ENCODE measurements at places on chromosomes 5 and 9.
A peak's percentile ranks its signal among the peaks of the same experiment; 100 is the strongest.

DNA sequence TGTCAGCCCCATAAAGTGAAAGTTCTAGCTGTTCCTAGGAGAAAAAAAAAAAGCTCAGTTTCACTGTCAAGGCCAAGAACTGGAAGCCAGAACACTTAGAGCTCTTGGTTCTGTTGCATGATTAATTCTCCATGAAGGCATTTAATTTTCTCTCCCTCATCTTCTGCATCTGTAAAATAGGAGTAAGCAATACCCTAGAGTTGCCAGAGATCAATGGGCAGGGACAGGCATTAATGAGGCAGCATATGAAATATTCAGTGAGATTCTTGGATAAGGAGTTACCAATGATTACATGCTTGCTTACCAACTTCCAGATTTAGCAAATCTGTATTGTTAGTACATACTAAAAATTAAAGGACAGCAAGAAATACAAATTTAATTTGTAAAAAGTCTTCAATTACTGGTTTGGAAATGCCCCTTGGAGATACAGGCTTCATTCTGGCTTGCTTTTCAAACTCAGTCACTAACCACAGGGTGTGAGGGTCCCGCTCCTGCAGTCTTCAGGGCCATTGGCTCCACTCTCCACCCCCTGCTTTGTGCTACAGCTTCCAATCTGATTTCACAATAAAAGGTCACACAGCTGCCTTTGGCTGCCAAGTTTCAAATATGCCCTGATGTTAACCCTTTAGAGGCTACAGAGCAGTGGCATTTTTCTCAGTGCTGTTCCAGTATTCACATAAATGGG is 624.6 kb downstream of the BNC2 start:
- no peak for DNase-seq

DNA sequence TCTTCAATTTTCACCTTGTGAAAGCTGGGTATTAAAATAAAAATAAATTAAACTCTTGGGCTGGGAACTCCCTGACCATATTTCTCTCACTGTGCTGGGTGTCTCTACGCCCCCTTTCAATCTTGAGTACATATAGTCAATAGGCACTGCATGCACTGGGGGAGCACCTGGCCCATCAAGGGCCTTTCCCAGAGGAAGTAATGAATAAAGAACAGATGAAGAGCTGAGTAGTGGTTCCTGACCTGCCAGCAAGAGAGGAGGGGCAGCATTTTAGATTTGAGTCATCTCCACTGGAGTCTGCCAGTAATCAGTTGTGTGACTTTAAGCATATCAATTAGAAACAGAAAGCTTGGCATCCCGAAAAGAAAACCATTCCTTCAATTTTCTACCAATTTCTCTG is 6.2 kb downstream of the MAPKAP1 start:
- no peak for DNase-seq

GRCh38 chr9:77427256-77427927 is 220.7 kb downstream of the GNA14 start:
- DNase-seq: no peak

DNA sequence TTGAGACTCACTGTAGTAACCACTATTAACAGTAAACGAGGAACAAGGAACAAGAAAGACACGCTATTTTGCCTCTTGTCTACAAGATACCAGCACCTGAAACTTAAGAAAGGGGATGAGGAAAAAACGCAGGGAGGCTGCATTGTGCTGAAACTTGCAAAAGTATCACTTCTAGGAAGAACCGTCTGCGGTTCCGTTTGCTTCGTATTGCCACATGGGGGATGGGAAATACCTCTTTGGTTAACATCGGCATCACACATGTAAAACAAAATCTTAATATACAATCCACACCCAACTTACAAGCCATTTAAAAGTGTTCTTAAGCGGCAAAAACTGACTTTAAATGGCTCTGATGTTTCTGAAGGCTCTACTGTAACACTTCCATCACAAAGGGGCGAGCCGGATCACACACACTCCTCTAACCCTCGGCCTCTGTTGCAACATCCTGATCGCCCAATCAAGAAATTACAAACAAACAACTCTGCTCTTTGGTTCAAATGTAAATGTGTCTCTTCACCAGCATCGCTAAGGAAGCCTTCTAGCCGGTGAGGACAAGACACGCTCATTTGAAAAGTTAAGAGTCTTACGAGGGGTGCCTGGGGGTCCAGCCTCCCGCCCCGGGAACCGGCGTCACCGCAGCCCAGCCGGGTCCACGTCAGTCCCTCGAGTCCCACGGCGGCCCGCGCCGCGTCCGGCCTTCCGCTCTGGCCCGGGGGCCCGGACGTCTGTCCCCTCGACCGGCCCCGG is 621 bp downstream of the SEC16A start:
- DNase-seq: no peak

DNA sequence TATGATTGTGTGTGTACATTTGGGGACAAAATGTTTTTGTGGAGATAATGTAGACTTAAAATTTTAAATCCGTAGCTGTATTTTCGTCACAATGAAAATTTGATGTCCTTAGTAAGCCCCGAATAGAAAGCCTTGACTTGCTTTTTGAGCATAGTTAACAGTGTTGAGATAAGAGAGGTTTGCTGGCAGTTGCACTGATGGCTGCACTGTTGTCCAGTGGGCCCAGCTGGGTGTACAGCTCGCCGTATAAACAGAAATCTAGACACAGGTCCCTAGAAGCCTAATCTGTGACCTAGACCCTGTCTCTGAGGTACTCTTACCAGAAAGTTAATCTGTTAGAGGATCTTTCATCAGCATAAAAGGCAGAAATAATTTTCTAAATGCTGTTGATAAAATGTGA is 271.3 kb upstream of the DMRT1 start:
- no peak for DNase-seq

DNA sequence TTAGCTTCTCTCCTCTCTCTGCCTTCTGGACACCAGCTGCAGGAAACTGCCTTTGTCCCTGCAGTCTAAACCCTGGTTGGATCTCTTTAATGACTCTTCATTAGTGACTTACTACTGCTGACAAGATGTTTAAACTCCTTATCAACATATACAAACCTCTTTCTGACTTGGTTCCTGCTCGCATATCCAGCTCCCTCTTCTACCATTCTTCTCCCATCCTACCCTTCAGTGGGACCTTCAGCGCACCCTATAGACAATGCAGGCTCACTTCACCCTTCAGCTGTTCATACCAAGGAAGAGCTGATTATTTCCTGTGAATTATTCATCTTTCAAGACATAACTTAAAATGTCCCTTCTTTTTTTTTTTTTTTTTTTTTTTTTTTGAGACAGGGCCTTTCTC is 436.5 kb downstream of the KIAA0825 start:
- no peak for DNase-seq

- DNase-seq: no peak
These were observed 382.6 kb downstream of the KDM4C start for GRCh38 chr9:7140401-7140800.

DNA sequence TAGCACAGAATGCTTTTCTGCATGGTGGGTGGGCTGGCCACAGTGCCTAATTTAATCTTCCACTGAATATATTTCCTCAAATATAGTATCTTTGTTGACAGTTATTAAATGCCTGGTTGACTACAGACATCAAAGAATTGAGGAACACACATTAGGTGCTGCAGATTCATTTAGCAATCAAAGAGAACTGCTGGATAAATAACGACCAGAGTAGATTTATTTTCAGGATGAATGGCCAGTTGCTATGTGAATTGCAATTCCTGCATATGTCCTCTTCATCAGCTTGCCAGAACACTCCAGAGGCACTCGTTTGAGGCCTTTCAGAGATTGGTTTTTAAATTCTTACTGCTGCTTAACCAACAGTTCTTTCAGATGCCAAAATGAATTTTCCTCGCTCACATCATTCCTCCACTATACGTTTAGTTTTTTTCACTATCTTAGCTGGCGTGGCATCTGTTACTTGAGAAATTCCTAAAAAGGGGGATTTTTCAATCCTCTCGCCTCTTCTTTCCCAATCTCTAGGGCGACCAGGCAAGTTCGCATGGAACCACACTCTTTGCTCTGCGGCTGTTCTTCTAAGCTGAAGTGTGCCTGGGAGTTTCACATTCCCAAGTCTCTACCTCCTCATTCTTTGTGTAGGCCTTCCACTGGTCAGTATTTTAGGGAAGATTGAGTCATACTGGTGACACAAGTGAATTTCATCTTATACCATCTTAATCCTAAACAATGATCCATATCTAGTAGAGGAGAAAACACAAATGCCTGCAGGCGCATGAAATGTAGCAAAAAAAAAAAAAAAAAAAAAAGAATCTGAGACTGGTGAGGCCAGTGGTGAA is 237.1 kb upstream of the NMUR2 start:
- DNase-seq: no peak

GRCh38 chr9:106321394-106322180 is 541.4 kb upstream of the ZNF462 start:
- DNase-seq: no peak

DNA sequence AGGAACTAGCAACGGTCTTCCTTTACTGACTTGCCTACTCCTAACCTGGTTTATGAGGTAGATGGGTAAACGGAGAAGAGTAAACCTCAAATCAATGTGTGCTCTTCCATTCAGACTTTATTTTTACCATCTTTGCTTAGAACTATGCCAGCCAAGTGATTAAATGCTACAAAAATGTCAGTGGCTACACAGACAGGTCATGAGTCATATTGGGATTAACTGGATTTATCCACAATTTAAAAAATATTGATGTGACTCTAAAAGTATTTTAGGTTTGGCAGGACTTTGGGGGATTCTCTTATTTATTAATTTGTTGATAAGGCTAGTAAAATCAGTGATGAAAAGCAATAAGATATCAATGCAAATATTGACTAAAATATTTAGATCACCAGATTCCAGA is 275.0 kb downstream of the PLK2 start:
- no peak for DNase-seq

DNA sequence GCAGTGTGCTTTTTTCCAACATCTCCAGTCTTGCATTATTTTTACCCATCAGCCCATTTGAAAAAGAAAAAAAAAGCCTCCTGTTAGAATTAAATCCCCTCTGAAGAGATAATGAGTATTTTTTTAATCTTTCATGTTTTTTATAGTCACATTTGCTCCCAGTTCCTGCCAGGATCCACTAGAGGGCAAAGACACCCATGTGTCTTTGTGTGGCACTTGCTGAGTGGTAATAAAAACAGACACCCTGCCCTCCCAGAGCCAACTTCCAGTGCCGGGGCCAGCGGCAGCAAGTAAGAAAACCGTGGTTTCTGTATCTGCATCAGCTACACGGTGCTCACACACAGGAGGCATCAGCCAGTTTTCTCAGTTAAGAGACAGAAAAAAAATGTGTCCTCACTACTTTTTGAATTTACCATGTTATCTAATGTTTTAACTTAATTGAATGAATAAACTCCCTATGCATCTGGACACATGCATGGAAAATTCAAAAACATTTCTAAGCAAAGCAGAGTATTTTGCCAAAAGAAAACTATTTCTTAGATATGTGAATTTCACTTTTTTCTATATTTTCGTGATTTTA is 70.2 kb upstream of the PLEKHG4B start:
- DNase-seq: no peak

DNA sequence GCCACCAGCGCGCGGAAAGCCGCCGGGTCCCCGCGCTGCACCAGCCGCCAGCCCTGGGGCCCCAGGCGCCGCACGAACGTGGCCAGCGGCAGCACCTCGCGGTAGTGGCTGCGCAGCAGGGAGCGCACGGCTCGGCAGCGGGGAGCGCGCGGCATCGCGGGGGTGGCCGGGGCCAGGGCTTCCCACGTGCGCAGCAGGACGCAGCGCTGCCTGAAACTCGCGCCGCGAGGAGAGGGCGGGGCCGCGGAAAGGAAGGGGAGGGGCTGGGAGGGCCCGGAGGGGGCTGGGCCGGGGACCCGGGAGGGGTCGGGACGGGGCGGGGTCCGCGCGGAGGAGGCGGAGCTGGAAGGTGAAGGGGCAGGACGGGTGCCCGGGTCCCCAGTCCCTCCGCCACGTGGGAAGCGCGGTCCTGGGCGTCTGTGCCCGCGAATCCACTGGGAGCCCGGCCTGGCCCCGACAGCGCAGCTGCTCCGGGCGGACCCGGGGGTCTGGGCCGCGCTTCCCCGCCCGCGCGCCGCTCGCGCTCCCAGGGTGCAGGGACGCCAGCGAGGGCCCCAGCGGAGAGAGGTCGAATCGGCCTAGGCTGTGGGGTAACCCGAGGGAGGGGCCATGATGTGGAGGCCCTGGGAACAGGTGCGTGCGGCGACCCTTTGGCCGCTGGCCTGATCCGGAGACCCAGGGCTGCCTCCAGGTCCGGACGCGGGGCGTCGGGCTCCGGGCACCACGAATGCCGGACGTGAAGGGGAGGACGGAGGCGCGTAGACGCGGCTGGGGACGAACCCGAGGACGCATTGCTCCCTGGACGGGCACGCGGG is at the start of gene TERT:
Gene TERT, minus strand, starts transcription at position 234 of the 815 bp plus-strand sequence. Its CDS starts 79 bp downstream, at position 155.
- peak; percentile 68 for DNase-seq

DNA sequence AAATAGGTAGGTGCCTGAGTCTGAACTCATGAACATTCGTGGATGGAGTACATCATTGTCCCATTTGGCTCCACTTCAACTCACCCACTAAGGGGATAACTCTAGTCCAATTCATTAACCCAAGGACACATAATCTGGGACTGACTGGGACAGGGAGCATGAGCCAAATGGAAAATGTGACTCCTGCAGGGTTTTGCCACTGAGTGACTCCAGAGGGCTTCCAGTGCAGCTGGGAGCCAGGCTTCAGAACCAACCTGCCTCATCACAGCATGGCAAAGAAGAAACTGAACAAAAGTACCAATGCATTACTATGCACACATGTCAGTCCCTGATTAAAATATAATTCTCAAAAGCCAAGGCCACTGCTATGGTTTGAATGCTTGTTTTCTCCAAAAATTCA is 159.7 kb upstream of the SNX2 start:
- DNase-seq: no peak

DNA sequence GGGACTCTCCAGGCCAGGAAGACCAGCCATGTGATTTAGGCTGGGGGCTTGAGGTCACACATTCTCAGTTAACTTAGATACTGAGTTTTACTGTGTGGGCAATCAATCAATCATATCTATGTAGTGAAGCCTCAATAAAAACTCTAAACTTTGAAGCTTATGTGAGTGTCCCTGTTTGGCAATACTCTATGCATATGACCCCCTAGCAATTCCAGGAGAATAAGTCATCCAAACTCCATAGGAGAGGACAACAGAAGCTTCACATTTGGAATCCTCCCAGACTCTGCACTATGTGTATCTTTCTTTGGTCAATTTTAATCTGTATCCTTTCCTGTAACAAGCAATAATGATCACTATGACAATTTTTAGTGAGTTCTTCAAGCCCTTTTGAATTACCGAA is 216.8 kb upstream of the RGMB start:
- no peak for DNase-seq

DNA sequence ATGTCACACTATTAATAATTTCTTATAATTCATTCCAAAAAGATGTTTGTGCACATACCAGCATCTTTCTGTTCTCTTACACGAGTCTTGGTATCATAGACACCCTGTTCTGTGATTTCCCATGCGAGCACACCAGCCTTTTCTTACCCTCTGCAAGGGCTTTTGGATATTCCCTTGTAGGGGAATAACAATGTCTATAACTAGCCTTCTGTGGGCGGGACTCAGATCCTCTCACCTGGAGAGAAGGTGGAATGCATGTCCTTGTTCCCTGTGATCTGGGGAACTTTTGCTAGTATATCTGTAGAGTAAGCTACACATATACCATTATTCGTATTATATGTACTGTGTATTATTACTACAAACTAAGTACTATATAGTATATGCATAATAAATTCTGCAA is 44.8 kb downstream of the EHMT1 start:
- DNase-seq: no peak

Measured in activated T-helper 1 cell treated with Interleukin-2 at 50 U/mL for 16 hours (primary cell).